Left cardiac atrium (tissue), 4 donors: ENCODE measurements at places on chromosomes 7 and 10.

GRCh38 chr7:4682621-4683042 lies 537 bp downstream of the FOXK1 start:
- peak; percentile 65 for DNase-seq

- peak; percentile 35 for DNase-seq
These were observed 141.6 kb downstream of the HIBADH start for GRCh38 chr7:27520815-27521790.

- DNase-seq: no peak
These were observed 202.9 kb downstream of the GLRX3 start for GRCh38 chr10:130339091-130339490.

- DNase-seq: no peak
These were observed 21.3 kb upstream of the ARHGAP21 start for GRCh38 chr10:24744946-24745345.

DNA sequence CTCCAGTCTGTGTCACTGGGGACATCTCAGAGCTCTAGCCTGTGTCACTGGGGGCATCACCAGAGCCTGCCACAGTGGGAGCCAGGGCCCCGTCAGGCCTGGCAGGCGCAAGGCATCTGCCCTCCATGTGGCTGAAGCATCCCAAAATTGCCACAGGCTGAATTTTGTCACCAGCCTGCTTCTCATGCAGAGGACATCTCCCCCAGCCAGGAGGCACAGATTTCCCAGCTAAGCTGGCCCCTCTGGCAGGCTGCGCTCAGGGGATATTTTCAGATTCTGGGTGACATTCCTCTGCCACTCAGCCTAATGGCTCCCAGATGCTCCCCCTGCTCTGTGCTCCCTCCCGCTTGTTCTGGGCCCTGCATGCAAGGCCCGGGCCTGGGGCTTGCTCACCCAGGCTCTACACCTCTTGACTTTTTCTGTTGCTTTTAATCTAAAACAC lies 64.6 kb downstream of the COL13A1 start:
- no peak for DNase-seq

GRCh38 chr10:63268149-63268797 lies 135.1 kb downstream of the NRBF2 start:
- DNase-seq: no peak

DNA sequence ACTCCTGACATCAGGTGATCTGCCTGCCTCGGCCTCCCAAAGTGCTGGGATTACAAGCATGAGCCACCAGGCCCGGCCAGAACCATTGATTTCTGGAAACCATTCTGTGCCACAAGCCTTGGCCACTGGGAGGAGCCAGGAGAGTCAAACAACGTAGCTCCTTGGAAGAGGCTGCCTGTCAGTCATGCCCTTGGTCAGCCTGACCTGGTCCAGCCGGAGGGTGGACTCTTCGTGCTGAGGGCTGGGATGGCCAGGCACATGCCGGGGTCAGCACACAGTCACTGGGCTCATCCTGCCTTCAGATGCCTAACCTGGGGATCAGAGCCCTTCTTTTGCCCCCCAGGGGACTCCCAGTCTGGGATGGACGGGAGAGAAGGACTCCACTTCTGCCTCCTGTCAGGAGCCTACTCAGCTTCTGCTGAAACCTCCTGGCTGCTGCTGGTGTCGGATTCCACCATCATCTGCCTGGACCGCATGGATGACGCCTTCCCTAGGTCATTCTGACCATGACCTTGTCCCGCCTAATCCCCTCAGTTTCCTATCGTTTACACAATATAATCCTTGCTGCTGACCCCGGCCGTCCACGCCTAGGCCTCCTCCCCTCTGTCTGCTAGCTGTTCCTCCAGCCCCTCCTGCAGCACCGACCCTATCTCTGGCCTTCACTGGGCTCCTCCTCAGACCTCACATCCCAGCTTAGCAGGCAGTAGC lies 30.4 kb downstream of the TMEM270 start:
- peak; percentile 30 for DNase-seq

- no peak for DNase-seq
These were observed 307.2 kb downstream of the PRPF18 start for GRCh38 chr10:13893926-13894325.

- DNase-seq: no peak
These were observed 231.2 kb upstream of the SEMA3A start for GRCh38 chr7:84425702-84426259.

GRCh38 chr10:69359148-69359547 lies 57.6 kb downstream of the TACR2 start:
- DNase-seq: no peak

DNA sequence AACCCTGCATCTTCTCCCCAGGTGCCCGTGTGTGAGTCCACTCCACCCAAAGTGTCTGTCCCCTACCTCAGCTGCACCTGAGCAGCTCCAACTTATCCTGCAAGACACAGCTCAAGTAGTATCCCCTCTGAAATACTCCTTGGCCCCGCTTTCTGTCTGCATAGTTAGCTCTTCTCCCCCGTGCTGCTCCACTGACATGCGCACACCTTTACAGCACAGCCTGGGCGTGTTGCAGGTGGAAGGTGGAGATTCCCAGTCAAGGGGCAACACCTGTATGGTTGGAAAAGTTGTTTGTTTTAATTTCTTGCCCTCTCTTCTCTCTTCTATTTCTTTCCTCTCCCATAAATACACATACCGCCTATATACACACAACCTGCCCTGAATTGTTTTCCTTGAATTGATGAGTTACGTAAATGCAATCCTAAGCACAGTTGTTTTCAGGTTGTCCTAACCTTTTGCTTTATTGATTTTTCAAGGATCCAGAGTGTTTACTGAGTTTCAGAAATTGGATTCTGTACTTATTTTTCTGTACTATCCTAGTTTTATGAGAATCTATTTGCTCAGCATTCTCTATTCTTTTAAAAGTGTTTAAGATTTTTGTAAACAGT lies 14.9 kb downstream of the MET start:
- no peak for DNase-seq

- DNase-seq: peak; percentile 25
These were observed 24.0 kb downstream of the TMEM176A start for GRCh38 chr7:150824379-150825177.

- no peak for DNase-seq
These were observed 96.5 kb upstream of the FAM20C start for GRCh38 chr7:95863-96260.

- DNase-seq: no peak
These were observed 21.3 kb upstream of the FXYD4 start for GRCh38 chr10:43350156-43350555.

DNA sequence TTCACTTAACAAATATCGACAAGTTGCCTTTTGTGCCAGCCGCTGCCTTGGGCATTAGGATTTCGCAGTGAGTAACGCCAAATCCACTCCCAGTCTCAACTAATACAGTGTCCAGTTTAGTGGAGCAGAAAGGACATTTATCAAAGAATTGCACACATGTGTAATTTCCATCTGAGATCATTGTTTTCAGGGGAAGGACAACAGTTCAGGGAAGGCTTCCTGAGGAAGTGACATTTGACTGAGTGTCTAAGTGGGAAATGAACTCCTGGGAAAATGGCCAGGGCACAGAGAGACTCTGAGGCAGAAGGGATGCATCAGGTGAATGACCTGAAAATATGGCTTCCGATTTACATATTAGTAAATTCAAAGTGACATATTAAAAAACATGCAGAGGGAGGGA lies 89.4 kb downstream of the ITGA8 start:
- no peak for DNase-seq

DNA sequence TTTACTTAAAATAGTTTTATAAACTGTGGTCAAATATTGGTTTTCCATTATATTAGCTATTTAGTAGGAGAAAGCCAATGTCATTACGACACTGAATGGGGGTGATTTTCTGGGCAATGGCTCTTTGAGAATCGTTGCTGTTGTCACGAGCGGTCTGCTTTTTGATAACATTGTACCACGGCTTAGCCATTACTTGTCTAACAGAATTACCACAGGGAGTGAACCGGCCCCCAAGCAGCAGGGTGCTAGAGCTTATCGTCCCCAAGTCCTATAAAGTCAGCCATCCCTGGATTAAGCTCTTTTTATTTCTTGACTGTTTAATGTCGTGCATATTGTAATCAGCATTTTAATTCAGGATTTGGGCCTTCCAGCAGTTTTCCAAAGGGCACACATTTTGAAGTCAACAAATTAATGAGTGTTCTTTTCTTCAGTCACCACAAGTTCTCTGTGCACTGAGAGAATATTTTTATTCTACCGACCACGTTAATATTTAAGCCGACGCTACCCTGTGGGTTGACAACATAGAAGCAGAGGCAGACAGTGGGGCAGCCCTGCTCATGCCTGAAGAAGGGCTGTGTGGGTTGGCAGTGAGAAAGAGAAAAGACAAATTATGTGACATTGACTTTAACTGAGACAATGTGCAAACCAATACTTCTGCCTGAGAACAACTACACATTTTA lies 125.8 kb downstream of the ICA1 start:
- no peak for DNase-seq

- no peak for DNase-seq
These were observed 79.1 kb upstream of the RHOBTB1 start for GRCh38 chr10:61023053-61023452.

DNA sequence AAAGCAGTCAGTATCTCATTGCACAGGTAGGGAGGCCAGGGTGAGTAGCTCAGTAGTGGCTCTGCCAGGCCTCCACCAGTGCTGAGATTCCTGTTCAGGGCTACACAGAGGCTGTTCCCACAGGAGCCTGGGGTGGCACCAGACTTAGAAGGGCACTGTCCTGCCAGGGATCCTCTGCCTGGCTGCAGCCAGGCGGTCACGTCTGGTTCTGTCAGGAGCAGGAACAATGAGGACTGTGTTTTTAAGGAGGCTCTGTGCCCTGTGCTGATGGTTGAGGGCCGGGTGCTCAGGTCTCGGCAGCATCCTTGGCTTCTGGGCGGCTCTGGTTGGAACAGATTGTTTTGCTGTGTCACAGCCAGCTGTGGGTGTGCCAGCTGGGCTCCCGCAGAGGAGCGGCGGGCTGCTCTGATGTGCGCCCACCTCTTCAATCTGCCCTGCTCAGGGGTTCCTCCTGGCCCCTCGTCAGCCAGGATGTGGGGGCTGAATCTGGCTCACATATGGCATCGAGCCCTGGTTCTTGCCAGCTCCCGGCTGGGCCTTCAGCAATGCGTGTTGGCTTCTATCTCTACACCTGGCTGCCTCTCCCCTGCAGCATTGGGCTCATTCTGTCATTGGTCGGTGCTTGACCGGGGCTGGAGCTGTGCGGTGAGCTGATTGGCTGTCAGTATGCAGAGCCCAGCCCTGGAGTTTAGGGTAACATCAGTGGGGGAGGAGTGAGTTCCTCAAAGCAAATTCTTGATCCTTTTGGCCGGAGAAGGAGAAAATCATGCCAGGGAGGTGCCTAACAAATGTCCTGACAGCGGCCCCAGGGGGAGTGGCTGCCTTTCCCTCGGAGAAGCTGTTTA lies 41.2 kb downstream of the TACR2 start:
- DNase-seq: peak; percentile 52

- DNase-seq: no peak
These were observed 273.7 kb downstream of the SEMA3D start for GRCh38 chr7:84912993-84913635.

DNA sequence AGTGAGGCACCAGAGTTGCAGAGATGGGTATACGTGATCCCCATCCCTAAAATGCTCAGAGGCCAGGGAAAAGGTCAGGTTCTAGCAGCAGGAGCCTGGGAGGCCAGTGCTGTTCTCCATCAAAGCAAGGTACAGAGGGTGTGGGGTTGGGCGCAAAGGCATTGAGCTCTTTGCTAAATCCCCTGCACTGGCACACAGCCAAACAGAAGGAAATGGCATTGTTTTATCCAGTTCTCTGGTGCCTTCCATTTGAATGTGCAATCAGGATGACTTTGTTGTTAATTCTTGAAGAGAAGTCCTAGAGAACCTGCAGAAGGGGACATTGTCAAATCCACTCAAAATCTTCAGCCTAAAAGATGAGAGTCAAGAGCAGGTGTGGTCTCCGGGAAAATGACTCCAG lies 111.3 kb upstream of the CHST15 start:
- DNase-seq: no peak

DNA sequence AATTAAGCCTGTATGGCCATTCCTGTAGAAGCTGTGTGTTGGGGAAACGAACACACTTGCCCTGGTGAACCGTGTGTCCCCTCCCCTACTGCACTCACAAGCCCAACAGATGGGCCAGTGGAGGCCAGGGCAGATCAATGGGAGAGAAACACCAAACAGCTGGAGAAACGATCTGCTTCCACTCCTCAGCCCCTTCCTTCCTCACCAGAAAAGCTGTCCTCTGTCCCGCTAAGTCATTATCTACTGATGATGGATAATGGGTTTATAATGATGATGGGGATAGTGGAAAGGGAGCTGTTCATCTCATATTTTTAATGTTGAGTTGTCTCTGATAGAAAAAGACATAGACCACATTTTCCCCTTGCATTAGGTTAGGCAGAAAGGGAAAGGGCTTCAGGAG lies 99.7 kb downstream of the ELMO1 start:
- no peak for DNase-seq

- peak; percentile 58 for DNase-seq
These were observed 11.4 kb downstream of the SH3PXD2A start for GRCh38 chr10:103843854-103844570.

GRCh38 chr7:86955895-86956503 lies 103.5 kb downstream of the ELAPOR2 start:
- DNase-seq: no peak

- DNase-seq: no peak
These were observed 23.1 kb downstream of the KIF5B start for GRCh38 chr10:32033171-32033570.

GRCh38 chr7:143385891-143386781 lies 5.0 kb downstream of the ZYX start:
- peak; percentile 41 for DNase-seq

- no peak for DNase-seq
These were observed 41.1 kb downstream of the INSIG1 start for GRCh38 chr7:155338632-155339320.

DNA sequence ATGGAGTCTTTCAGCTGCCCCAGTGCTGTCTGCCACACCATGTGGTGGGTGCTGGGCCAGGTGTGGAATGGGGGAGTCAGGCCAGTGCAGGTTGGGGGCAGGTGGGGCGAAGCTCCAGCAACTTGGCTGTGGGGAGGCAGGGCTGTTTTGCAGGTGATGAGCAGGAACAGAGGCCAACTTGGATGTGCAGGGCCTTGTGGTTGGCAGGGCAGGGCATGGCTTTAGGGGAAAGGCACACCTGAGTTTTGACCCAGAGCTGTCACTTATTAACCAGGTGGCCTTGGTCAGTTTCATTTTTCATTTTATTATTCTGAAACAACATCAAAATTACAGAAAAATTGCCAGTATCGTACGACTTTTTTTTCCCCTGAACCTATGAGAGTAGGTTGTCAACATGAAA lies 1.1 kb upstream of the SFTPA2 start:
- DNase-seq: no peak

DNA sequence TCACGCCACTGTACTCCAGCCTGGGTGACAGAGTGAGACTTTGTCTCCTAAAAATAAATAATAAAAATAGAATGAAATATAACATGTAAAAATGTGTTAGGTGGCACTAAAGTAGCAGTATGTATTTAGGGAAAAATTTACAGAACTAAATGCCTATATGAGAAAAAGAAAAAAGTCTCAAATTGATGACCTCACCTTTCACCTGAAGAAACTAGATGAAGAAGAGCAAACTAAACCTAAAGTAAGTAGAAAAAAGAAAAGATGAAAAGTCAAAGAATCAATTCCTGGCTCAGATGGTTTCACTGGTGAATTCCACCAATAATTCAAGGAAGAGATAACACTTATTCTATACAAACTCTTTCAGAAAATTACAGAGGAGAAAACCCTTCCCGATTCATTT lies 106.5 kb upstream of the NANOS1 start:
- DNase-seq: no peak
